Motor neuron (in vitro differentiated cells): ENCODE measurements at places on chromosomes 2 and 18. TPM values are rescaled to one million over a fixed set of nuclear protein-coding genes. Genes with fewer than 3 reads are reported as not detected.
A peak's percentile ranks its signal among the peaks of the same experiment; 100 is the strongest.

Gene KATNAL2
- 8.6 and 10.2 TPM in 2 replicates for total RNA-seq

- ATAC-seq: peak; percentile 91
Measured at GRCh38 chr2:74440378-74441169, 1.2 kb downstream of the RTKN start.

- ATAC-seq: no peak
Measured at GRCh38 chr2:46300406-46300832, 3.2 kb downstream of the EPAS1 start.

GRCh38 chr2:226664140-226664539, 135.5 kb downstream of the IRS1 start:
- ATAC-seq: no peak

Gene MATN3
- total RNA-seq: 0.14 TPM in 1 of 2 replicates, not detected in the other

DNA sequence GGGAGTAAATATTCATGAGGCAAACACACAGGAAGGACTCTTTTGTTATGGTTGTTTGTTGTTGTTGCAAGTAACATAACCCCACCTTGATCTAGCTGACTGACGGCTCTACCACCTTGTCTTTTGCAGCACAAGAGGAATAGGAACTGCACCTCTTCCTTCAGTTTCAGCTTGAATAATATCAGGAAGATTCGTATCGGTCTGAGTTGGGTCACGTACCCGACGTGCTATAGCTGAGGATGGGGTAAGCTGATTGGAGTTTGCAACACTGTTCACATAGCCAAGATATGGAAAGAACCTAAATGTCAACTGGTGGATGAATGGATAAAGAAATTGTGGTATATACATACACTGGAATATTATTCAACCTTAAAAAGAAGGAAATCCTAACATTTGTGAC, 14.5 kb upstream of the IL1RN start:
- ATAC-seq: no peak

- ATAC-seq: peak; percentile 80
Measured at GRCh38 chr2:101395545-101396315, 8.4 kb upstream of the CREG2 start.

Gene SERPINB13
- 0.09 and 0.21 TPM in 2 replicates for total RNA-seq

DNA sequence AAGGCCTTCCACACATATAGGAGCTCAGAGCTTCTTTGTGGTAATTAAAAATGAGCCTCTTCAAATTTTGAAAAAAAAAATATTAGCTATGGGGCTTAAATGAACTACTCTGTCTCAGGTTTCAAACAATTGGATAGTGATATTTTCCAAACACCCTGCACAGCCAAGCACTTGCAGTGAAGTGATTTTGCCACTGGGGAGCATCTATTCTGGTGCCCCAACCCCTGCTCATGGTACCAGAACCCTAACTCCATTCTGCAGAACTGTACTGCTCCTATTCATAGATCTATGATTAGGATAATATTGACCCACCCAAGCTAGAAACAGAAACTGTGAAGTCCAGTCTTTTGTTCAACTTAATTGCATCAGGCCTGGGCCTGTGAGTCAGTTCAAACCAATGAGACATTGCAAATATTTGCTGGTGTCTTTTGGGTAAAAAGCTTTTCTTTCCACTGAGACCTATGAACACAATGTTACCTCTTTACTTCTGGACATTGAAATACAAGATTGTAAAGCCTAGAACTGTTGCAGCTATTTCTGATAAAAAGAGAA, 324.0 kb downstream of the GALNT13 start:
- ATAC-seq: peak; percentile 88

DNA sequence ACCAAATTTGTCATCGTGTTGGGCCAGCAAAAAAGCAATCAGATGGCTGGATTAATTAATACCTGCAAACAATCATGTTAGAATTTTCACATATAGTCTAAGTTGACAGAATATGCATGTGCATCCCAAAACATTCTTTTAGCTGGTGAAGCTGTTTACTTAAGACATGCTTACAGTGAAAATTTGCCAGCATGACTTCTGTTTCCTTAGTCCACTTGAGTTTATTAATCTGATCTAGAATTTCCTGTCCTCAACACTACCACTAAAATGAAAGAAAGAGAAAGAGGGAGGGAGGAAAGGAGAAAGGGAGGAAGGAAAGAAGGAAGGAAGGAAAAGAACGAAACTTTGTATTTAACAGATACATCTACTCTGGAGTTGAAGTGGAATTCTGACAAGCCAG, 2109.9 kb upstream of the PIK3C3 start:
- no peak for ATAC-seq

DNA sequence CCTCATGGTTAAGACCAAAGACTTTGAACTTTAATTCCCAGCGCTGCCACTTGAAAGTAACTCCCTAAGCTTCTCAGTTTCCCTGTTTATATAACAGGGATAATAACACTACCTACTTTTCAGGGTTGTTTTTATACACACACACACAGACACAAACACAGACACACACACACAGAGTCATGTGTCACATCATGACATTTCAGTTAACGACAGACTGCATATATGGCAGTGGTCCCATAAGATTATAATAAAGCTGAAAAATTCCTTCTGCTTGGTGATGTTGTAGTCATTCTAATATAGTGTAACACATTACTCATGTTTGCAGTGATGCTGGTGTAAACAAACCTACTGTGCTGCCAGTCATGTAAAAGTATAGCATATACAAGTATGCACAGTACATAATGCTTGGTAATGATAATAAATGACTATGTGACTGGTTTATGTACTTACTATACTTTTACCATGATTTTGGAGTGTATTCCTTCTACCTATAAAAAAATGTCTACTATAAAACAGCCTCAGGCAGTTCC, 89.2 kb upstream of the ITGA4 start:
- ATAC-seq: no peak

DNA sequence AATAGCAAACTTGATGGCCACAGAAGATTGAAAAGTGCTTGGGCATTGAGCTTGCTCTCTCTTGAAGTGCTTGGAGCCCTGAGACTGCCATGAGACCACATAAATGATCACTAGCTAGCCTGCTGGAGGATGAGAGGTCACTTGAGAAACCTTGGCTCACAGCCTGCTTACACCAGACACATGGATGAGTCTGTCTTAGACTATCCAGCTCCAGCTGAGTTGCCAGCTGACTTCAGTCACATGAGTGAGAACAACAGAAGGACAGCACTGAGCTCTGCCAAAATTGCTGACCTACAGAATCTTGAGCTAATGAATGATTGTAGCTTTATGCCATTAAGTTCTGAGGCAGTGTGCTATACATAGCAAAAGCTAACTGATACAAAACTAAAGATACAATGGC, 18.1 kb downstream of the NABP1 start:
- peak; percentile 55 for ATAC-seq

Gene MSTN
- total RNA-seq: 0.05 and 0.13 TPM in 2 replicates

DNA sequence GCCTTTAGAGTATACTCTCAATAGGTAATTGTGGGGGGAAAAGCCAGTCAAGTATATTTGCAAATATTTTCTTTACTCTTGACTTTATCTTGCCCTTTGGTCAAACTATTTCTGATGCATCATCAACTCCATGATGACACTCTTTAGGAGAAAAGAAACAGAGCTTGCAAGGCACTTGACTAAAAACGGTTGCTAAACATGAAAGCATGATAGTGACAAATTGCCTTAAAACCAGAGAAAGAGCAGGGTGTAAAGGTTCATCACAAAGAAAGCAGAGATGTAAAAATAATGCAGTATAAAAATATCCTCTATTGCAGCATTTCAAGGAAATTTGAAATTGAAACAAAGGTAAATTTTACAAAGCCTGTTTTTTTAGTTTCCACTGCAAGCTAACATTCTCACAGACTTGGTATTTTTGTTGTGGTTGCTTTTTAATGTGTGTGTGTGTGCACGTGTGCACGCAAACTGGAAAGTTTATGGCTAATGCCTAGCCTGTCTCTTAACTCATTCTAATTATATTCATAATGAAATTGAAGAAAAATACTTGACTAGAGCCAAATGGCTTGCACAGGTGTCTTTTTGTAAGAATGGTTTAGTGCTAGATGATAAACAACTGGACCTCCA, 503.6 kb downstream of the ARHGAP15 start:
- ATAC-seq: no peak

DNA sequence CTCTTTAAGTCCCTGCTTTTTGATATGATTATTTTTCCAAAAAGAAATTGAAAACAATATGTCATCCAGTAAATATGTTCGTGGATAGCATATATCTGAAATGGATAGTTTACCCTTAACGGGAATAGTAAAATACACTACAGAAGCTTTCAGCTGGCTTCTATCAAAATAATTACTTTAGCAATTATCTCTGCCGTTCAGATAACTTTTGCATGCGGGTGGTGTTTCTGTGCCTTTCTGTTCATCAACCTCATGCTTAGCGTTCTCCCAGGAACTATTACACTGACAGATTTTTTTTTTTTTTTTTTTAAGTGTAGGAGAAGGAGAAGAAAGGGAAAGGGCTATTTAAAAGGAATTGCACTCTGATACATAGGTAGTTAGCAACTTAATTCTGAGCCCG, 53.6 kb downstream of the TSHZ1 start:
- ATAC-seq: no peak

DNA sequence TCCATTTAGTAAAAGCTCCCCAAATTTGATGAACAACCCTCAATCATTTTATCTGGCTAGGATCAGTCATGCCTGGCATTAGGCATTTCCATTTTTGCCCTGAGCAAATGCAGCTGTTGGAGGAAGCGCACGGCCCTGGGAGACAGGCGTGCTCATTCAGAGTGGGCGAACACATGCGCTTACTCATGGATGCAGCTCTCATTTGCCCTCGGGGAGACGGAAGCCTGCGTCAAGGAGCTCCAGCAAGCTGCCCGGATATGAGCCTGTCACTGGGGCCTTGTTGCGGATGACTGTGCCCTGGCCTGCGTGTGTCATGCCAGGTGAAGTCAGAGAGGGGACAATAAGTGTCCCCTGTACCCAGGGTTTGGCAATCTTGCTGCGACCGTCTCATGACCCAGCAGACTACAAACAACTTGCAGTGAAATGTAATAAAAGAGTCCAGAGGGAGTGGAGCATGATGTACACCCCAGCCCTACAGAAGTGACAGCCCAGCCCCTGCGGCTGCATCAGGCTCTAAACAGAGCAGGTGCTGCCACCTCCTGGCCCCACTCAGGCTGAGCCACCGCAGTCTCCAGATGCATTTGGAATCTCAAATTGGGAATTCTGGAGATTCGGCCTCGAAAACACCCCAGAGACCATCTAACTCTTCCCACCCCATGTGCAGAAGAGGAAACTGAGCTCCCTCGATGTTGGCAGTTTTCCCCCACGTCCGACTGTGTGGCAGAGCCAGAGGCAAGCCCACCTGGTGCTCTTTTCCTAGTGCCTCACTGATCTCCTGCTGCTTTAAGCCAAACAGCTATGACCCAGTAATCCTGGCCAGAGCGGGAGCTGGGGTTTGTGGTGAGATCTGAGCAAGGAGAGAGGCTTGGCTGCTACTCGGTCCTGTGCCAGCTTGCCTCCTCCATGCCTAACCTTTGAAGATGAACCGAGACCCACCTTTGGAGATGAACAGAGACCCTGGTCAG, 105.0 kb upstream of the ALK start:
- ATAC-seq: peak; percentile 97

- no peak for ATAC-seq
Measured at GRCh38 chr2:214052235-214052634, 358.6 kb upstream of the VWC2L start.

- ATAC-seq: peak; percentile 99
Measured at GRCh38 chr2:112764071-112765044, at the start of gene CKAP2L. Gene CKAP2L, minus strand, starts transcription at chr2:112764609. Its CDS starts 11 bp downstream, at chr2:112764598.

GRCh38 chr18:68839701-68840100, 41.8 kb downstream of the CCDC102B start:
- no peak for ATAC-seq

Gene SNX17
- total RNA-seq: 46.1 and 49.0 TPM in 2 replicates

Gene LBX2
- total RNA-seq: 2.8 and 3.2 TPM in 2 replicates

Gene MSH2
- 52.4 and 54.1 TPM in 2 replicates for total RNA-seq

GRCh38 chr2:7633566-7634153, 716.4 kb downstream of the RNF144A start:
- ATAC-seq: no peak
